ENCODE measurements at places on chromosomes 5 and 9.

GRCh38 chr9:108016446-108016845, 526.9 kb upstream of the KLF4 start:
- H3K4me3 ChIP-seq, result no peak overlapping the region
- no peaks in the 10 kb centered on the region for H3K4me1 ChIP-seq
- H3K36me3 ChIP-seq, result no peaks in the 10 kb centered on the region
- H3K27ac ChIP-seq, result no peak overlapping the region
- no peaks in the 10 kb centered on the region for H3K27me3 ChIP-seq

- H3K27ac ChIP-seq, result 0 out of 2 replicates have a peak overlapping the region, but pooled peaks have one; percentile 2
- no peaks in the 10 kb centered on the region for H3K4me1 ChIP-seq
- H3K36me3 ChIP-seq, result peaks cover 37% of the 10 kb centered on the region
- no peak for DNase-seq
These were observed 13.8 kb downstream of the INVS start for GRCh38 chr9:100112677-100113336.

GRCh38 chr5:118701791-118702190, 286.6 kb downstream of the DTWD2 start:
- H3K27me3 ChIP-seq, result no peaks in the 10 kb centered on the region
- H3K4me1 ChIP-seq, result no peaks in the 10 kb centered on the region
- H3K4me3 ChIP-seq, result no peak overlapping the region
- H3K27ac ChIP-seq, result no peak overlapping the region

- DNase-seq, result no peak
- no peaks in the 10 kb centered on the region for H3K36me3 ChIP-seq
- no peaks in the 10 kb centered on the region for H3K4me1 ChIP-seq
- no peak overlapping the region for H3K27ac ChIP-seq
These were observed 334.5 kb downstream of the TENT4A start for GRCh38 chr5:7047511-7048261.

GRCh38 chr5:175657593-175658271, at the start of gene HRH2:
Gene HRH2, plus strand, starts transcription at chr5:175658071. Its CDS starts 25,163 bp downstream, at chr5:175683234.
- H3K36me3 ChIP-seq, result no peaks in the 10 kb centered on the region
- DNase-seq, result no peak
- no peaks in the 10 kb centered on the region for H3K4me1 ChIP-seq
- H3K4me3 ChIP-seq, result no peak within 1 kb of the TSS
- no peak within 1 kb of the TSS for H3K27ac ChIP-seq

- DNase-seq, result no peak
- no peaks in the 10 kb centered on the region for H3K4me1 ChIP-seq
- H3K27me3 ChIP-seq, result no peaks in the 10 kb centered on the region
- H3K27ac ChIP-seq, result no peak overlapping the region
- H3K36me3 ChIP-seq, result no peaks in the 10 kb centered on the region
- no peak overlapping the region for H3K4me3 ChIP-seq
These were observed 39.3 kb upstream of the RAD23B start for GRCh38 chr9:107243742-107244141.

GRCh38 chr5:89991592-89991991, 418.0 kb downstream of the CETN3 start:
- DNase-seq, result no peak
- H3K27ac ChIP-seq, result no peak overlapping the region
- no peaks in the 10 kb centered on the region for H3K4me1 ChIP-seq
- H3K27me3 ChIP-seq, result no peaks in the 10 kb centered on the region

Data from Karpas-422 (cell line).